T47D (cell line): ENCODE measurements at places on chromosomes 4 and X.

GRCh38 chr4:145302725-145303124, 122.3 kb upstream of the OTUD4 start:
- no peak for DNase-seq

- no peak for DNase-seq
Measured at GRCh38 chr4:120085705-120086104, 19.1 kb upstream of the MAD2L1 start.

DNA sequence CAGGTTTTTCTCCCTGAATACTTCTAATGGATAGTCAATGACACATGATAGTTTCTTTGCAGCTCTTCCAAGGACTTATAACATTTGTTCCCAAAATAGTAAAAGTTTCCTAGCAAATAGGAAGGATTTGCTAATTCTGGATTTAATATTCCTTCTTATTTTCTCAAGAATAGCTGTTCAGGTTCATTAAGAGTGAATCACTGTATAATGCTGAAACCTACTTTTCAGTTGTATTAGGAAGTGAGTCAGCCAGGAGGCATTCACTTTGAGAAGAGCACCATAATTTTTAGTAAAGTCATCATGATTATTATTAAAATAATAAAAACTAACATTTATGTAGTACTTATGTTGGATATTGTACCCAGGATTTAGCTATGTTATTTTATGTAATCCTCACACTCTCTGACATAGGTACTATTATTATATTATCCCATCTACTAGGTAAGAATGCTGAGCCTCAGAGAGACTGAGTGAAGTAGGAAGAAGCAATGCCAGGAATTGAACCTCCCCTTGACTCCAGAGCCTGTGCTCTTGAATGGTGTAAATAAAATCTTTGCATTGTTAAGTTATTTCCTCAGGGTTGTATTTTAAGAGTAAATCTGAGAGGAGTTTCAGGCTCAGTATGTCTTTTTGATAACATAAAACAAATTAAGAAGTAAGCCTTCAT, 114.8 kb downstream of the REELD1 start:
- DNase-seq: no peak

- no peak for DNase-seq
Measured at GRCh38 chrX:155745792-155746191, 133.0 kb upstream of the TMLHE start.

DNA sequence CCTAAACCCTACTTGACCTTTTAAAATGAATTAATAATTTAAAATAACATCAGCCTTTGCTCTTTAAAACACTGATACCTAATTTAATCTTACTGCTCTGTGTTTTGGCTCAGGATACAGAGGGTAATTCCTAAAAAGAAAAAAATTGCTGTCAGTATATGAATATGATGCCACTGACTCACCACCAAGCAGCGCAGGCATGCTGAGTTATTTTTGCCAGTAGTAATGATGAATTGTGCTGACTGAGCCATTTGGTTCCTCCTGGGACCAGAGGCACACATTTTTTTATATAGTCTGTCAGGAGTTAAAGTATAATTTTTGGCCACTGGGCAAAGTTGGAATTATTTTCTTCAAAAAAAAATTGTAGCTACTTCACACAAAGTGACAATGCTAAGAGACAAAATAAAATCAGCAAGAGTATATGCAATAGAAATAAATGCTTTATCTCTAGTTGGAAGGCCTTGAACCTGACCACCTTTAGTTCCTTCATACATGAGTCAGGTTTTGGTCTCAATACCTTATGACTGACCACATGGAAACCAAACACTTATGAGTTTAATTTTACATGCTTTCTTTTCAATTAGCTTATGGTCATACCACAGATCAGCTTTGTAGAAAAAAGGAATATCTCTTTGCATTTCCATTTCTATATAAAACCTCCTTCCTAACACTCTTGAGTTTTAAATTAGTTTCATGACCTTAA, 115.1 kb downstream of the PPP3CA start:
- no peak for DNase-seq

- DNase-seq: no peak
Measured at GRCh38 chr4:47876310-47876709, 38.1 kb downstream of the NFXL1 start.

GRCh38 chr4:139245590-139245989, 34.4 kb downstream of the MGARP start:
- no peak for DNase-seq

GRCh38 chrX:10564484-10564883, 55.9 kb downstream of the MID1 start:
- DNase-seq: no peak

GRCh38 chr4:37812713-37813112, 13.8 kb upstream of the PGM2 start:
- DNase-seq: no peak

GRCh38 chr4:32775049-32775448, 2054.9 kb downstream of the PCDH7 start:
- DNase-seq: peak; percentile 4

DNA sequence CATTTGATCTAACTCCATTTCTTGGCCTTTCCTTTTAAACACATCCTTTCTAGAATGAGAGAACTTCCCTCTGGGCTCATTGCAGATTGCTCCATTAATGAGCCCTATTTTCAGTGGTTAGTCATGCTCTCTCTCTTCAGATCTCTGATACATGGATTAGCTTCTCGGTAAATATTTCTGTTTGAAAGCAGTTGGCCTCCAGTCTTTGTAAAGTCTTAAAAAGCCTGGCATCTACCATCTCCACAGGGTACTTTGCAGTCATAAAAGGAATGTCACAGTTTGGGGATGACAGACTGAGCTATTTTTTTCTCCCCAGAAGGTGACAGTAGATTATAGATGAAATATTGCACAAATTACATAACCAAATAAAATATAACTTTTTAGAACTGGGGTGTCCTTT, 72.7 kb downstream of the UNC5C start:
- no peak for DNase-seq

GRCh38 chr4:139509727-139510410, 46.1 kb downstream of the SETD7 start:
- DNase-seq: peak; percentile 11

DNA sequence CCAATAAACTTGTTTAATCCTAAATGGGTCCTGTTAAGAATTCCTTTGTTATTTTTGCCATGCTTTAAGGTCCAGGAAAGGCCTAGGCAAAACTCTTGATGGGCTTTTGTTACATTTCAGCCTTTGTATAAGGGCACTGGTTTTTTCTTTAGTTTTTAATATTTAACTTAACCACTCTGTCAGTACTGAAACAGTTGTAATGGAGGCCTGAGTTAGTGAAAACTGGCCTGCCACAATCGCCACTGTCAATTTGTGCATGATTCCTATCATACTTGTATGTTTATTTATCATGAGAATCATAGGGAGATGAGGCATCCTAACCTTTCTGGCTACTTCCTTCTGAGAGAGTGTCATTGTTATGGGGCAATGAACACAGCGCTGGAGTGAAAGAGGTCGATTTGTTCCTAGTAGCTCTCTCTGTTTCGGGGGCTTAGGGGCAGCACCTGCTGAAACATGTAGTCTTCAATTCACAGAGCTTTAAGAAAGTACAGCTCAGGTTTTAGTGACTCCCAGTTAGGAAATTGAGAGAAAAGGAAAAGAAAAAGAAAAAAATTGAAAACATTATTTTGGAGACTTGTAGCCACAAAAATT, 393.8 kb upstream of the FSTL5 start:
- no peak for DNase-seq

DNA sequence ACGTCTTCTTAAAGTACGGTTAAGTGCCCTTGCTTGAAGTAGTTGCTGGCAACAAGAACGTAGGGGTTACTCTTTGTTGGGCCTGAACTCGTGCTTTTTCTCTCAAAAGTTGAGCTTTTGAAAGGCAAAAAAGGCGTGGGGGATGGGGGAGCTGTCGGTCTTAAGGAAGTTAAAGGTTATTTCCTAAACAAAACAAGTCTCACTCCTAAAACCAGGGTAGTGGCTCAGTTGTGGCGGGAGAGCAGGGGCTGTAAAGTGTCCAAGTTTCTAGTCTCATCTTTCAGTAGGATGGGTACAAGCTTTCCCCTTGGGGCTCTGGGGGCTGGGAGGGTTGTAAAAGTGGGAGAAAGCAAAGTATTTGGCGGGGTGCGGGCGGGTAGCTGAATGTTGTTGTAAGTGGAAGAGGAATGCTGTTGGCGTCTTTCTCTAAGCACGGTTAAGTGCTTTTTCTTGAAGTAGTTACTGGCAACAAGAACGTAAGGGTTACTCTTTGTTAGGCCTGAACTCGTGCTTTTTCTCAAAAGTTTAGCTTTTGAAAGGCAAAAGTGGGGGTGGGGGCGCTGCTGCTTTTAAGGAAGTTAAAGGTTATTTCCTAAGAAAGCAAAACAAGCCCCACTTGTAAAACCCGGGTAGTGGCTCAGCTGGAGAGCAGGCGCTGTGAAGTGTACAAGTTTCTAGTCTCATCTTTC, 904 bp upstream of the WDR1 start:
- DNase-seq: no peak

GRCh38 chr4:82906469-82906868, 5.9 kb downstream of the THAP9 start:
- DNase-seq: no peak

- peak; percentile 27 for DNase-seq
Measured at GRCh38 chrX:9466124-9466495, 1.3 kb downstream of the TBL1X start.

GRCh38 chrX:71619986-71620385, 1.7 kb upstream of the CXCR3 start:
- DNase-seq: no peak

- no peak for DNase-seq
Measured at GRCh38 chr4:92104506-92104905, 199.3 kb upstream of the GRID2 start.

- no peak for DNase-seq
Measured at GRCh38 chrX:30653415-30654131, at the start of gene GK. GK (plus strand) TSS chrX:30653423; CDS start chrX:30653538, 115 bp downstream.

- no peak for DNase-seq
Measured at GRCh38 chr4:103904123-103904522, 184.3 kb upstream of the TACR3 start.

DNA sequence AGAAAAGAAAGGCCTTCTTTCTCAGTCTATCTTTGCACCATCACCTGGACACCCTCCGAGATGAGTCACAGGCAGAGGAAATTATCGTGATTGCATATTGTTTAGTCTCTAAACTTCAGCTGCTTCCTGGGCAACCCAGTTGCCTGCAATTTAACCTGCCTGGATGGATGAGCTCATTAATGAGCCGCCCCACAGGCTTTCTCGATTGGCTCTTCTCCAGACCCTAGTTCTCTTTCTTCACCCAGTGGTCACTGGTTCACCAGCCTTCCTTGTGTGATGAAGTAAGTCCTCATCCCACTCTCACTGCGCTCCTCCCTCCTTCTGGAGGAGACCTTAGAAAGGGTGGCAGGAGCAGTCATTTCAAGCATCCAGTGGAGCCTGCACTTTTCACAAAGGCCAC, 94.4 kb downstream of the SOWAHB start:
- DNase-seq: peak; percentile 13

- no peak for DNase-seq
Measured at GRCh38 chr4:128840711-128841318, 31.3 kb downstream of the JADE1 start.

GRCh38 chr4:163191999-163192398, 25.3 kb upstream of the NAF1 start:
- DNase-seq: peak; percentile 20

- DNase-seq: no peak
Measured at GRCh38 chrX:9482837-9483236, 18.0 kb downstream of the TBL1X start.

GRCh38 chrX:125202591-125203248, 117.0 kb upstream of the TEX13C start:
- no peak for DNase-seq

DNA sequence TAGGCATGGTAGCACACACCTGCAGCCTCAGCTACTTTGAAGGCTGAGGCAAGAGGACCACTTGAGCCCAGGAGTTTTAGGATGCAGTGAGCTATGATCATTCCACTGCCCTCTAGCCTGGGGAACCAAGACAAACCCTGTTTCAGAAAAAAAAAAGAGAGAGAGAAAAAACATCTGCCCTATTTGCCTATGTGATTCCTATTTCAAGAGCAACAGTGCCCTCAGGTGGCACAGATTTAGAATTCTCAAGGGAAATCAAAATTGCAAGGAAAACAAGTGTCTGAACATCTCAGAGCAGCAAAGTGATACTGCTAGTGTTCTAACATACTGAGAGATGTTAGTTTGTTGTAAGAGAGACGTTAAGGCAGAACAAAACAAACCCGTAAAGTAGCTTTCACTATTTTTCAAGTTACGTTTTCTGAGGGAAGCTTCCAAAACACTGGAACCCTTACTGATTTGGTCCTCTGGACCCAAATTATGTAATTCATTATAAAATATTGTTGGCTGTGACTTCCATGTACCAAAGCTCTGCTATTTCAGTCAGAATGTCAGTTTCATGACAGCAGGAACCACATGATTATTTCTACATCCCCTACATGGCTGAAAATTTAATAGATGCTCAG, 7.9 kb downstream of the BDH2 start:
- DNase-seq: no peak

DNA sequence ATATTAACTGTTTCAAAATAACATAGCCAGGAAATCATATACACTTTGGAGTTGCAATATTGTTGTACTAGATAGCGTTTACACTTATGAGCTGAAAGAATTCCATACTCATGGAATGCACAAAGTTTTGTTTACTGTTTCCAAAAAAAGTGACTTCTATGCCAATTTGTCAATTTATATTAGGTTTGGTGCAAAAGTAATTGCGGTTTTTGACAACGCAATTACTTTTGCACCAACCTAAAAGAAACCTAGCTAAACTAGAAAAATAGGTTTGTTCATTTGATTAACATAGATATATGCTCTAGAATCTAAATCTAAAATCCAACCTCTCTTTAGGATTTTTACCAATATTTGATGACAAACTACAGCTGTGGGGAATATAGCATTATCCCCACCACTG, 15.2 kb downstream of the RXFP1 start:
- DNase-seq: no peak

- DNase-seq: no peak
Measured at GRCh38 chr4:41429280-41429669, 108.7 kb upstream of the LIMCH1 start.

GRCh38 chrX:8103655-8104054, 67.4 kb downstream of the VCX2 start:
- DNase-seq: no peak

GRCh38 chr4:165011403-165011802, 20.4 kb upstream of the TRIM60 start:
- DNase-seq: no peak

DNA sequence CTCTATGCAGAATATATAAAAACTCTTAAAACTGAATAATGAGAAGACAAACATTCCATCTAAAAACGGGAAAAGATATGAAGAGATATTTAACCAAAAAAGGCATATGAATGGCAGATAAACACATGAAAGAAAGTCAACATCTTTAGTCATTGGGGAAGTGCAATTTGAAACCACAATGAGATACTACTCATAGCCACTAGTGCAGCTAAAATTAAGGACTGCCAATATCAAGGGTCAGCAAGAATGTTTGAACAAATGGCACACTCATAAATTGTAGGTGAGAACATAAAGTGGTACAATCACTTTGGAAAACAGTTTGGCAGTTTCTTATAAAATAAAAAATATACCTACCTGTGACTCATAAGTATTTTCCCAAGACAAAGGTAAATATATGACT, 534.9 kb upstream of the DIPK2B start:
- no peak for DNase-seq

- DNase-seq: no peak
Measured at GRCh38 chr4:185716141-185716551, 95.8 kb downstream of the SORBS2 start.

GRCh38 chr4:152972821-152973628, 36.9 kb downstream of the FHDC1 start:
- no peak for DNase-seq

GRCh38 chr4:18840481-18840880, 818.9 kb upstream of the LCORL start:
- DNase-seq: no peak
